Activated CD4-positive, alpha-beta T cell treated with anti-CD3 and anti-CD28 coated beads, Interleukin-2, amount 10 ng/mL, durations not matched to agents 24 days and 14 days (primary cell): ENCODE measurements at places on chromosomes 1 and 21. TPM values are rescaled to one million over a fixed set of nuclear protein-coding genes. Genes with fewer than 3 reads are reported as not detected.

DNA sequence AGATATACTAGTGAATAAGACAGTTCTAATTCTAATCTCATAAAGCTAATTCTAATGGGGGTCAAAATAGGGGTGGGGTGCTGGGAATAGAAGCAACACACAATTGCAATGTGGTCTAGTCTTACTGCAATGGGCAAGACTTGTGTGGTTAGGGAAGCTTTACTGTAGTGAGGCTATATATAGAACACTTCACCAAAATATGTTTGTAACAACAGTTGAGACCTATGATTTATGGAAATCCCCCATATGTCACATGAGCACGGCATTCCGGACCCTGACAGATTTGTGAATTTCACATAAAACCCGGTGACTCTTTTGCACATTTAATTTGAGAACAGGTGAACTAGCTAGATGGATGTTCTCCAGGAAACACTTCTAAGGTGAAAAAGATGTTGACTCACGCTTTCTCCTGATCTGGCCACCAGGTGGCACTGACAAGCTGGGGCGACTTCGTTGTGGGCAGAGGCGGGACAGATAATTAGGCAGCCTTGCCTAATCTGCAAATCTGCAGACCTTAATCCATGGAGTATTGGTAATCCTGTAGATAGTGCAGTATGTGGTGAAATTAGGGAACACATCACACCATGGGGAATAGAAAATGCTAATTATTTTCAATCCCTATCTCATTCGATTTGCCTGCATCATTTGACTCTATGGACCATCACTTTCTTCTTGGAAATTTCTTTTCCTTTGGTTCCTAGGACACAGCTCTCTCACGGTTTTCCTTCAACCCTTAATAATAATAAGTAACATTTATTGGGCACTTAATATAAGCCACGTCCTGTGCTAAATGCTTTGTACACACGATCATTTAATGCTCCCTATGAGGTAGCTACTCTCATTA is 37.7 kb downstream of the KIAA0040 start:
- peaks cover 34% of the 10 kb centered on the region for H3K27me3 ChIP-seq
- peaks cover 30% of the 10 kb centered on the region for H3K4me1 ChIP-seq
- H3K4me3 ChIP-seq: no peak overlapping the region
- H3K27ac ChIP-seq: no peak overlapping the region

DNA sequence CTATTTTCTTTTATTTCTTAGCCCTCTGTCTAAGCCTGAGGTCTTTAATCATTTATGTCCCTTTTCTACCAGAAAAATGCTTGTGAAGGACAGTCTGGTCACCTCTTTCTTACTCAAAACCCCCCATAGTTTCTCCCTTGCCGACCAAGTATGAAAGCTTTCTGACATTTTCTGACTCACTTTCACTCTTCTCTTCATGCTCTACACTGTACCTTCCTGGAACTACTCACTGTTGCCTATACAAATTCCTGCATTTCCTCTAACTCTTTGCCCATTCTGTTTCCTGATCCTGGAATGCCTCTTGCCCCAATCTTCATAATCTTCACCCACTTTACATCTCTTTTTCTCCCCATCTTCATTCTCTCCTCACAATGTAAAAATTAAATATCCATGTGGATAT is 380.0 kb downstream of the HHIPL2 start:
- no peaks in the 10 kb centered on the region for H3K4me1 ChIP-seq
- no peaks in the 10 kb centered on the region for H3K36me3 ChIP-seq
- no peak overlapping the region for H3K27ac ChIP-seq
- no peak for DNase-seq
- H3K4me3 ChIP-seq: no peak overlapping the region

- H3K36me3 ChIP-seq: no peaks in the 10 kb centered on the region
- no peak for DNase-seq
- no peak overlapping the region for H3K4me3 ChIP-seq
- H3K4me1 ChIP-seq: no peaks in the 10 kb centered on the region
- H3K27me3 ChIP-seq: peaks cover 11% of the 10 kb centered on the region
- H3K27ac ChIP-seq: no peak overlapping the region
Measured at GRCh38 chr1:59159557-59160203, 137.2 kb upstream of the FGGY start.

GRCh38 chr1:156811168-156811567 is 5.5 kb downstream of the SH2D2A start:
- DNase-seq: no peak
- H3K27ac ChIP-seq: peak overlapping the region; percentile 100
- peaks cover 96% of the 10 kb centered on the region for H3K36me3 ChIP-seq
- H3K4me1 ChIP-seq: peaks cover 76% of the 10 kb centered on the region
- peak overlapping the region; percentile 96 for H3K4me3 ChIP-seq

GRCh38 chr1:58460469-58460868 is 86.1 kb downstream of the OMA1 start:
- DNase-seq: no peak
- H3K4me3 ChIP-seq: no peak overlapping the region
- H3K4me1 ChIP-seq: no peaks in the 10 kb centered on the region
- no peaks in the 10 kb centered on the region for H3K36me3 ChIP-seq
- no peaks in the 10 kb centered on the region for H3K27me3 ChIP-seq

DNA sequence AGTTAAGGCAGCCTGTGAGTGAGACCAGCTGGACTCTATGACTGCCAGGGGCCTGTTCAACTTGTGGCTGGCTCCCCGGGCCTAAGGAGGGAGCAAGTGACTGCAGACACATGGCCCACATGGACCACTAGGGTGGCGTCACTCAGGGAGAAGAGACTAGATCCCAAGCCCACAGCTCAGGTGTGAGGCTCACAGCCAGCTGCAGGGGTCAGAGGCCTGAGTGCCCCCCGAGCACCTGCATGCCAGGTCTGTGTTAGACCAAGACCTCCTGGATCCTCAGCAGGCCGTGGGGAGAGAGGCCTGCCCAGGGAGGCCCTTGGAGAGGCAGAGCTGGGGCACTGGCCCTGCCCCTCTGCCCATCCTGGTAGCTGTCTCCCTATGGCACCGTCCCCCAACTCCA is 142.4 kb upstream of the RUNX3 start:
- no peaks in the 10 kb centered on the region for H3K4me1 ChIP-seq
- no peak overlapping the region for H3K27ac ChIP-seq
- H3K36me3 ChIP-seq: peaks cover 5% of the 10 kb centered on the region
- DNase-seq: no peak

DNA sequence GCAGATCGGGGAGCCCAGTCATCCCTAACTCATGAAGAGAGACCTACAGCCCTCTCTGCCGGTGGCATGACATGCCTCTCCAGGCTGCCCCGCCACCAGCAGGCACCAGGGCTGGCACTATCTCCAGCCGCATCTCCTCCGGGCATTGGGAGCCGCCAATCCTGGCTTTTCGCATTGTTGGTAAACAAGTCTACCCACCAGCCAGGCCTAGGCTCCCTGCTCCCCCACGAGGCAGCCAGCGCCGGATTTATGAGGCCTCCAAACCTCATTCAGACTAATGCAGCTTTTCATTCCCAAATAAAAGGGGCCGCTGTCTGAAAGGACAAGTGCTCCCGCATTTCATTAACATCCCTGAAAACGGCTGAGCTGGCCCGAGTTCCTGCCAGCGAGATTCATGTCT is 3.4 kb upstream of the GRIK3 start:
- H3K36me3 ChIP-seq: no peaks in the 10 kb centered on the region
- no peaks in the 10 kb centered on the region for H3K4me1 ChIP-seq
- peaks cover 50% of the 10 kb centered on the region for H3K27me3 ChIP-seq
- no peak overlapping the region for H3K27ac ChIP-seq
- no peak for DNase-seq
- H3K4me3 ChIP-seq: no peak overlapping the region

- peak overlapping the region; percentile 95 for H3K4me3 ChIP-seq
- peak; percentile 69 for DNase-seq
- H3K4me1 ChIP-seq: peaks cover 29% of the 10 kb centered on the region
- no peaks in the 10 kb centered on the region for H3K27me3 ChIP-seq
- peak overlapping the region; percentile 90 for H3K27ac ChIP-seq
Measured at GRCh38 chr1:6625584-6626149, 999 bp downstream of the THAP3 start.

GRCh38 chr1:64019818-64020217 is 183.6 kb upstream of the UBE2U start:
- H3K27ac ChIP-seq: no peak overlapping the region
- H3K36me3 ChIP-seq: no peaks in the 10 kb centered on the region
- peaks cover 10% of the 10 kb centered on the region for H3K4me1 ChIP-seq
- peak; percentile 73 for DNase-seq

GRCh38 chr1:112841825-112842224 is 114.2 kb downstream of the SLC16A1 start:
- peaks cover 23% of the 10 kb centered on the region for H3K27me3 ChIP-seq
- no peak overlapping the region for H3K4me3 ChIP-seq

DNA sequence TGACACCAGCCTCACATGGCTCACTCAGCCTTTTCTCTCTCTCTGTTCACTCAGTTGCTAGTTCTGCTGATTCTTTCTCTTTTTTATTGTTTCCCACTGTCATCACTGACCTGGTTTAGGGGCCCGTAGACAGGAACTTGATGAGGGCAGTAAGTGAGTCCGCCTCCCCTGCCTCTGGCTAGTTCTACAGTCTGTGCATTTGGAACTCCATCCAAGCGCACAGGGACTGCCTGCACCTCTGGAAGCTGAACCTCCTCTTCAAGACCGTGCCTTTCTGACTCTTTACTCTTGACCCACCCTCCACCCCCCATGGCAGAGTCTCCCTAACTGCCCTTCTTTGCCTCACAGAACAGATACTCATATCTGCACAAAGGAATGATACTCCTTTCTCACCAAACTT is 4.2 kb downstream of the TENT5C start:
- peaks cover 36% of the 10 kb centered on the region for H3K36me3 ChIP-seq
- H3K4me1 ChIP-seq: peaks cover 63% of the 10 kb centered on the region
- H3K27me3 ChIP-seq: peaks cover 13% of the 10 kb centered on the region

GRCh38 chr1:38775175-38775845 is 84.3 kb downstream of the RRAGC start:
- H3K36me3 ChIP-seq: no peaks in the 10 kb centered on the region
- no peak overlapping the region for H3K4me3 ChIP-seq
- no peak overlapping the region for H3K27ac ChIP-seq
- H3K27me3 ChIP-seq: peaks cover 9% of the 10 kb centered on the region

GRCh38 chr1:6105218-6105679 is 59.6 kb downstream of the KCNAB2 start:
- no peaks in the 10 kb centered on the region for H3K4me1 ChIP-seq
- peaks cover 2% of the 10 kb centered on the region for H3K27me3 ChIP-seq
- no peaks in the 10 kb centered on the region for H3K36me3 ChIP-seq
- no peak overlapping the region for H3K27ac ChIP-seq
- no peak for DNase-seq

GRCh38 chr1:178496410-178497135 is at the start of gene CLEC20A:
TSS of gene CLEC20A (minus strand) at chr1:178496964. CDS start at chr1:178496939, 25 bp downstream.
- H3K27me3 ChIP-seq: no peaks in the 10 kb centered on the region
- no peak for DNase-seq
- H3K4me3 ChIP-seq: no peak within 1 kb of the TSS
- no peak within 1 kb of the TSS for H3K27ac ChIP-seq
- H3K4me1 ChIP-seq: no peaks in the 10 kb centered on the region

DNA sequence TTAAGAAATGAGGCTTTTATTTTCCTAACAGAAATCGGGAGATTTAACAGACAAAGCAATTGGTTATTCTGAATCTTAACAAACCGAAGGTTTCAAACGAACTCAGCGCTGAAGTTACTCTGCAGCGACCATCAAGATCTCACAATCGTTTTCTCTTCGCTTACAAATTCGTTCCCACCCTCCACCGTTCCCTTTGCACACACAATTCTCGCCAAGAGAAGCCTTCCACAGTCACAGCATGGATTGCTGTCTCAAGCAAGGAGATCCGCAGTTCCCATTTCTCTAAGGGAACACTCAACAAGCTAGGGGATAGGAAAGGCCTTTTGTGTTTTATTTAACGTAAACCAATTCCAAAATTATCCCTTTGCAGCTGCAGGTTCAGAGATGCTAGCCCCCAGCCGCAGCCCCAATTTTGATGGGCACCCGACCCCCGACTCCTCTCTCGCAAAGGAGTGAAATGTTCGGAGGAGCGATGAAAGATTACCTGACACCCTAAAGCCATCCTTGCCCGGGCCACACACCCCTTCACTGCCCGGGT is 755 bp downstream of the FBXO42 start:
- H3K4me3 ChIP-seq: peak overlapping the region; percentile 90
- peaks cover 25% of the 10 kb centered on the region for H3K4me1 ChIP-seq
- H3K27me3 ChIP-seq: no peaks in the 10 kb centered on the region
- H3K36me3 ChIP-seq: peaks cover 3% of the 10 kb centered on the region
- peak overlapping the region; percentile 93 for H3K27ac ChIP-seq
- peak; percentile 69 for DNase-seq

DNA sequence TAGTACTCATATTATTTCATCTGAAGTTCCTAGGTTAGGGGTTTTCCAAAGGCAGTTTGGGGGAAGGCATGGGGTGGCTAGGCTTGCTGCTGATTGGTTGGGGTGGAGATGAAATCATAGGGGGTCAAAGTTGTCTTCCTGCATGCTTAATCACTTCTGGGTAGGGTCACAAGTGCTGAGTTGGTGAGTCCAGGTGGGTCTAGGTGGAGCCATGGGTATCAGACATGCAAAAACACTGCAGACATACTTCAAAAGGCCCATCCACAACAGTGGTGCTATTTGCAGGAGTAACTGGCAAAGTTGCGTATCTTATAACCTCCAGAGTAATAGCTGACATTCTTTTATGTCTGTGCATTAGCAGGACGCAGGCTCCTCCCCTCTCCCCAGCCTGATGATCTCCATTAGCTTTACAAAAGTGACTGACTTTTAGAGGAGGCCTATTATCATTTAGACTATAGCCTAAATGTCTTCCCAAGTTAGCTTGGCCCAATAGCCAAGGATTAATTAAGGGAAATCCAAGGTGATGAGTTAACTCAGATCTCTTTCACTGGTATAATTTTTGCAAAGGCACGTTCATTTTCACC is 374.4 kb upstream of the PRMT6 start:
- no peak for DNase-seq
- no peak overlapping the region for H3K27ac ChIP-seq
- H3K36me3 ChIP-seq: no peaks in the 10 kb centered on the region
- no peaks in the 10 kb centered on the region for H3K27me3 ChIP-seq
- no peak overlapping the region for H3K4me3 ChIP-seq

DNA sequence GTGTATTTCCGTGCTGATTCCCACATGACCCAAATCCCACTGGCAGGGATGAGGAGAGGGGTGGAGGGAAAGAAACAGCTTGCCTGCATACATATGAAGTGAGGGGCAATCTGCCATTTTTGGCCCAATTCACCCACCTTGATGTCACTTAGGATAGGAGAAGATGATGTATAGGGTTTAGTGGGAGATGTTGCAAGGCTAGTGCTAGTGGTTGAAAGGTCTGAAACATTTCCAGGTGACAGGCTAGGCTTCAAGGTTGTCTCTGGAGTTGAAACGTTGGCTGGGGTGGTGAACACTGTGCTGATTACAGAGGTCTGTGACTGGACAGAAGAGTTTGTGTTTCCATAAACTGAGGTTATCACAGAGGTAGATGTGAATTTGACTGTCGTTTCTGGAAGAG is 12.1 kb downstream of the CD34 start:
- no peaks in the 10 kb centered on the region for H3K36me3 ChIP-seq
- H3K4me1 ChIP-seq: peaks cover 12% of the 10 kb centered on the region
- DNase-seq: no peak
- H3K4me3 ChIP-seq: no peak overlapping the region

Gene TSPAN2
- total RNA-seq: 0.21 and 0.31 TPM in 2 replicates

Gene CLCA4
- total RNA-seq: not detected in 2 replicates

Gene MEAF6
- total RNA-seq: 94.4 and 95.6 TPM in 2 replicates

Gene GJC2
- 0.69 and 0.96 TPM in 2 replicates for total RNA-seq

Gene RGS7
- not detected in 2 replicates for total RNA-seq

Gene GBP4
- total RNA-seq: 29.5 and 33.5 TPM in 2 replicates

Gene PLA2G2C
- total RNA-seq: 0.28 and 0.40 TPM in 2 replicates

Gene TEX38
- total RNA-seq: not detected in 2 replicates

Gene TMEM79
- total RNA-seq: 8.6 and 9.3 TPM in 2 replicates

Gene KIF26B
- 0.02 and 0.07 TPM in 2 replicates for total RNA-seq

Gene PRKAA2
- not detected in 2 replicates for total RNA-seq

Gene FCER1G
- total RNA-seq: 0.63 TPM in 1 of 2 replicates, not detected in the other

Gene HES4
- total RNA-seq: 2.8 and 5.0 TPM in 2 replicates
